ENCODE measurements at places on chromosomes 5 and 9. TPM values are rescaled to one million over a fixed set of nuclear protein-coding genes. Genes with fewer than 3 reads are reported as not detected.

Gene EXOSC3
- 33.9 TPM for total RNA-seq

Gene BTNL9
- 3.6 TPM for total RNA-seq

Gene IFNA2
- total RNA-seq, result not detected

Gene NINJ1
- total RNA-seq, result 23.8 TPM

Gene SLC6A3
- 12.0 TPM for total RNA-seq

Gene ABLIM3
- 40.7 TPM for total RNA-seq

Gene CLPTM1L
- total RNA-seq, result 105 TPM

Gene CRB2
- 8.6 TPM for total RNA-seq

Gene ARL14EPL
- not detected for total RNA-seq

DNA sequence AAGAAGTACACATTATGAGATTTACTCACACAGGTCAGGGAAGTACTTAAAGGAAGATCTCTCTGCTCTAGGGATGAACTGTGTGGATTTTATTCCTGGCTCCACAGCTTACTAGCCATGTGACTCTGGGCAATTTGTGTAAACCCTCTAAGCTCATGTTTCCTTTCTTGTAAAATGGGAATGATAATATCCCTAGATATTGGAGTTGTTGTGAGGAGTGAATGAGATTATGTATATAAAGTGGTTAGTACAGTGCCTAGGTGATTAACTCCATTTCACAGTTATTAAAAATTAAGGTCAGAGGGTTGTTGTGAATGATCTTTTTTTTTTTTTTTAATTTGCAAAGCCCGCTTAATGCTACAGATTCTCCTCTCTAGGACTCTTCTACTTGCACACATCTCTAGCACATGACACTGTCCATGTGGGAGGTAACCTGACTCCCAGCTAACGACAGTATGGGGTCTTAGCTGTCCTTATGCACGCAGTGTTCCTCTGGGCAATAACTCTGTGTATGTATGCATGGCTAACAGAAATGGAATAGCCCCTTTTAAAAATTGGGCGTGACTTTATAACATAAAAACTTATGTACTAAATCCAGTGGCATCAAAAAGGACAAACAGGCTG lies 23.9 kb upstream of the MYOT start:
- no peak overlapping the region for H3K4me3 ChIP-seq
- no peaks in the 10 kb centered on the region for H3K27me3 ChIP-seq
- no peaks in the 10 kb centered on the region for H3K4me1 ChIP-seq
- no peak for DNase-seq
- H3K27ac ChIP-seq, result no peak overlapping the region

GRCh38 chr5:41252036-41252435 lies 38.7 kb upstream of the C6 start:
- H3K36me3 ChIP-seq, result no peaks in the 10 kb centered on the region
- H3K4me1 ChIP-seq, result no peaks in the 10 kb centered on the region
- DNase-seq, result no peak

DNA sequence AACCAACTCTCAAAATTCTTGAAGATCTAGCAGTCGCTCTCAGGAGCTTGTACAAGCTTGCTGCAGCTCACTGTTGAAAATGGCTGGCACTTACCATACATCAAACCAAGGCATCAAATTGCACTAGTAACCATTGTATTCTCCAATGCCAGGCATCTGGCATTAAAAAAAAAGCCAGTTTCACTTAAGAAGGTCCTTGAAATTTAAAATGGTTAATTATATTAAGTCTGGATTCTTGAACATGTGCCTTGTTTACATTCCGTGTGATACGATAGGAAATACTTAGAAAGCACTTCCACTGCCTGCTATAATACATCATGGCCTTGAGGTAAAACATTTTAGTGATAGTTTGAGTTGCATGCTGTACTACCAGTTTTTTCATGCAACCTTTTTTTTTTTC lies 300.7 kb downstream of the KDM4C start:
- no peaks in the 10 kb centered on the region for H3K36me3 ChIP-seq
- H3K4me3 ChIP-seq, result no peak overlapping the region
- no peaks in the 10 kb centered on the region for H3K27me3 ChIP-seq

GRCh38 chr9:129514497-129514867 lies 106.4 kb downstream of the C9orf50 start:
- H3K27ac ChIP-seq, result no peak overlapping the region
- no peaks in the 10 kb centered on the region for H3K27me3 ChIP-seq
- H3K36me3 ChIP-seq, result peaks cover 3% of the 10 kb centered on the region

DNA sequence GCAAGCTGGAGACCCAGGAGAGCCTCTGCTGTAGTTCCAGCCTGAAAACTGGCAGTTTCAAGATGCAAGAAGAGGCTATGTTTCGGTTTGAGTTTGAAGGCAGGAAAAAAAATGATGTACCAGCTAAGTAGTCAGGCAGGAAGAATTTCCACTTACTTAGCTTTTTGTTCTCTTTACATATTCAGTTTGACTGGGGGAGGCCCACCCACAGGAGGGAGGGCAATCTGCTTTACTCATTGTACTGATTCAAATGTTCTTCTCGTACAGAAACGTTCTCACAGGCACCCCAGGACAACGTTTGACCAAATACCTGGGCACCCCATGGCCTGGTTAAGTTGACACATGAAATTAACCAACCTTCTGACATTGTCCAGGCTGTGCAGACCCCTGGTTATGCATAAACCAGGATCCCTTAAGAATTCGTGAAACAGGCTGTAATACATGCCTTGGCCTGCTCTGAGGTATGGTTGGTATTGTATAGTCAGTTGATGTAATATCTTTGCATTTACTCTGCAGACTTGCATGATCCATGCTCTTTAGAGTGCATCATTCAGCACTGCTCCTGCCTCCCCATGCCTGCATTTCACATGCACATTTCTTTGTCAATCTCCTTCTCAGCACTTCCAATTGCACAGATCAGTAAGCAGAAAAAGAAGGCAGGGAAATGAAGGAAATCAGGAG lies 687.1 kb downstream of the TAF11L14 start:
- no peak overlapping the region for H3K27ac ChIP-seq
- no peaks in the 10 kb centered on the region for H3K36me3 ChIP-seq
- no peak for DNase-seq
- no peak overlapping the region for H3K4me3 ChIP-seq
- no peaks in the 10 kb centered on the region for H3K4me1 ChIP-seq
- no peaks in the 10 kb centered on the region for H3K27me3 ChIP-seq

DNA sequence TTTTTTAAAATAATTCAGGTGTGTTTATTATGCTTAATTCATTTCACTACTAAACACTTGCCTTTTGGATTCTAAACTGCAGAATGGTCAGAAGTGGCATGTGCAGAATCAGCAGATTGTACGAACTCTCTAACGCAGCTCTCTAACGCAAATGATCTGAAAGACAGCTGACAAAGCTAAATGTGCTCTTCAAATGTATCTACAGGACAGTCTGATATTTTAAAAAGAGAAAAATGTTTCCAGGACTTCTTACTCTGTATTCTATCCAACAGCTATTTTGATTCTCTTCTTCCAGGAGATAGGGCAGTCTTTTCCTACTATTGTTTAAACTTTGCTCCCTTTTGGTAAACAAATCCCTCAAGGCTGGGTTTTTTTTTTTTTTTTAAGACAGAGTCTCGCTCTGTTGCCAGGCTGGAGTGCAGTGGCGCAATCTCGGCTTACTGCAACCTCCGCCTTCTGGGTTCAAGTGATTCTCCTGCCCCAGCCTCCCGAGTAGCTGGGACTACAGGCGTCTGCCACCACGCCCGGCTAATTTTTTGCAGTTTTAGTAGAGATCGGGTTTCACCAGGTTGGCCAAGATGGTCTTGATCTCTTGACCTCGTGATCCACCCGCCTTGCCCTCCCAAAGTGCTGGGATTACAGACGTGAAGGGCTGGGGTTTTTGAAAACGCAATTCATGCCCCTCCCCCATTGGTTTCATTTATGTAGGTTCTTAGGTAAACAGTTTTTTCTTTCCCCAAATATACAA lies 1.2 kb downstream of the NMRK1 start:
- H3K4me1 ChIP-seq, result peaks cover 20% of the 10 kb centered on the region
- peak overlapping the region; percentile 93 for H3K4me3 ChIP-seq
- peak overlapping the region; percentile 88 for H3K27ac ChIP-seq
- no peak for DNase-seq
- H3K27me3 ChIP-seq, result no peaks in the 10 kb centered on the region

DNA sequence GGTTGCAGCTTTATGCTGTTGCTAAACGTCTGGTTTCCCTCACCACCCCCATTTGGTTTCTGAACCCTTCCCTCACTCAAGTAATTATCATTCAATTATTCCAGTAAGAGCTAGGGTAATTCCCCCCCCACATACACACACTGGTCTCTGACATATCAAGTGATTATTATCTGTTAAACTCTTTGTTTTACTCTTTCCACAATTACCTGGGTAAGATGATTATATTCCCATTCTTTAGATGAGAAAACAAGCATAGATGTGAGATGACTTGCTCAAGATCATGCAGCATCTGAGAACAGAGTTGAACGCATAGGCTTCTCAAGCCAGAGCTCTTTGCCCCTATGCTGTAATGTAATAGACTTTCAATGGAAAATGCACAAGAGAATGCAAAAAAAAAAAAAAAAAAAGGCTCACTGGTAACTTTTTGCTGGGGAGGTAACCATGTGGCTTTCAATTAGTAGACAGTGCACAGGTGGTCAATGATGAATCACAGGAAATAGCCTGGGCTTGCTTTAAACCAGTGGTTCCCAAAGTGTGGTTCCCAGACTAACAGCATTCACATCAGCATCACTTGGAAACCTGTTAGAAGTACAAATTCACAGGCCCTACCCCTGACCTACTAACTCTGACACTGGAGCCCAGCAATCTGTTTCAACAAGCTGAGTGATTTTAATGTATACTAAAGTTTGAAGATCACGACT lies 87.6 kb downstream of the PIK3R1 start:
- no peaks in the 10 kb centered on the region for H3K27me3 ChIP-seq
- no peak overlapping the region for H3K27ac ChIP-seq
- H3K4me3 ChIP-seq, result no peak overlapping the region
- peaks cover 4% of the 10 kb centered on the region for H3K36me3 ChIP-seq

DNA sequence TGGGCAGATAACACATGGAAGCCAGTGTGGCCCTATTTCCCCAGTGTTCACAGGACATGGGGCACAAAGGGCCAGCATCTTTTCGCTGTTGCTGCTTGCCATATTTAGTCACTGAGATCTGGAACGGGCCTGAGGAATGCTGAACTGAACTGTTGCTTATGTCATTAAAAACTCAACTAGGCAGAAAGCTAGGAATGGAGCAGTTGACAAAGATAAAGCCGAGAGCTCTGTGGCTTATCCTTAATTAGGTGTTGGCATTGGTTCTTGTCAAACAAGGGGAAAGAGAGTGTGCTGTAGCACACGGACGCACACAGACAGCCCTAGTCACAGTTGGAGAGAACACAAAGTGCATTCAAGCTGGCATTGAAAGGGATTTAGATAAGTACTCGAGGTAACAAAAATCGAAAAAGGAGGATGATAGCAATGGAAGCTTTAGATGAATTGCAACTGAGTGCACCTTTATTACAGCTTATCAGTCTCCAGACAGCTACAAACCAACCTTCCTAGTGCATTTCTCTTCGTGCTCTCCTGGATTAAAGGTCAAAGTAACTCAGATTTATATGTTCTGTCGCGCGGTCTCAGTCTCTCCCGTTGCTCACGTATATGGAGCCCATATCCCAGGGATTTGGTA lies 450.2 kb upstream of the ZNF608 start:
- H3K4me1 ChIP-seq, result peaks cover 11% of the 10 kb centered on the region
- no peak overlapping the region for H3K4me3 ChIP-seq
- DNase-seq, result no peak
- no peaks in the 10 kb centered on the region for H3K27me3 ChIP-seq

GRCh38 chr5:59732806-59733205 lies 160.7 kb downstream of the PDE4D start:
- H3K36me3 ChIP-seq, result no peaks in the 10 kb centered on the region
- no peak overlapping the region for H3K27ac ChIP-seq
- DNase-seq, result no peak
- no peaks in the 10 kb centered on the region for H3K4me1 ChIP-seq

- H3K36me3 ChIP-seq, result no peaks in the 10 kb centered on the region
- H3K27ac ChIP-seq, result peak within 1 kb of the TSS; percentile 67
- DNase-seq, result peak; percentile 64
- peaks cover 11% of the 10 kb centered on the region for H3K27me3 ChIP-seq
Measured at GRCh38 chr5:148826053-148826738, at the start of gene ADRB2. TSS of gene ADRB2 (plus strand) at chr5:148826611. CDS start at chr5:148826832, 221 bp downstream.

DNA sequence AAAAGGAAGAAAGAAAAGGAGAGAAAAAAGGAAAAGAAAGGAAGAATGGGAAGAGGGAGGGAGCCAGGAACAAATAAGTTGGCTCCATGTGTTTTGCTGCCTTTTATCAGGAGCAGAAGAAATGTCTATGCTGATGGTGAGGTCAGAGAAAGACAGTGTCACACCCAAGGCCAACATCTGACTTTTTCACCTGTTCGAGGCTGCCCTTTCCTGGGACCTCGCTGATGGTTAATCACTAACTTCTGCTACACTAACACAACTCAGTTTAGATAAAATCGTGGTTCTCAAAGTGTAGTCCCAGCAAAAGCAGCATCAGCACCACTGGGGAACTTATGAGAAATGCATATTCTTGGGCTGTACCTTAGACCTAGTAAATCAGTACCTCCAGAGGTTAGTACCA lies 88.2 kb upstream of the FER start:
- H3K4me3 ChIP-seq, result no peak overlapping the region
- no peaks in the 10 kb centered on the region for H3K36me3 ChIP-seq
- no peaks in the 10 kb centered on the region for H3K27me3 ChIP-seq
- no peaks in the 10 kb centered on the region for H3K4me1 ChIP-seq

DNA sequence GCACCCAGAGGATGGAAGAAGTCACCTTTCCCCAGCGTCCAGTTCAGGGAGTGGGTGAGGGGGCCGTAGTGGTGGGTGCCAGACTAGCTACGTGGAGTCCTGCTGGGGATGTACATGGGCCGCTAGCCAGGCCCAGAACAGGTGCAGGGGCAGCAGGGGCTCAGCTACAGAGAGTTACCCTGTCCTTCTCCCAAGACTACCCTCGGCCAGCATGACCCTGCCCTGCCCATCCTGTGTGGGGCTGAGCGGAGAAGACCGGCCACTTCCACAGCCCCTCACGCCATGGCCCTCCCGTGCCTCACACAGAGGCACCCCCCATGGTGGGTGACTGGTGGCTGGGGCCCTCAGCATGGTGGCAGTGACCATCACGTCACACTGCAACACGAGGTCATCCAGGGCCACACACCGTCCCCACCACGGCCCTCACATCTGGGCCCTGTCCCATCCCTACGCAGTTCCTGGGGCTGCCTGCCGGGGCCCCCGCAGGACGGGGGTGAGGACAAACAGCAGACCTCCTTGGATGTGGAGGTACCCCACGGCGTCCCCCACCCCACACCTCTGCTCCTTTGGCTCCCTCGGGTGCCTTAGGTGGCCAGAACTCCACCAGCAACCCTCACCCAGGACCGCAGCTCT lies 977 bp upstream of the DPP7 start:
- peaks cover 34% of the 10 kb centered on the region for H3K36me3 ChIP-seq
- H3K27ac ChIP-seq, result no peak overlapping the region
- no peak for DNase-seq
- no peak overlapping the region for H3K4me3 ChIP-seq
- peaks cover 22% of the 10 kb centered on the region for H3K4me1 ChIP-seq
- H3K27me3 ChIP-seq, result peaks cover 12% of the 10 kb centered on the region

- H3K4me3 ChIP-seq, result no peak overlapping the region
- peak overlapping the region; percentile 47 for H3K27ac ChIP-seq
- no peaks in the 10 kb centered on the region for H3K27me3 ChIP-seq
- peaks cover 24% of the 10 kb centered on the region for H3K36me3 ChIP-seq
- no peak for DNase-seq
Measured at GRCh38 chr5:172110921-172111851, 76.8 kb downstream of the STK10 start.

Data from spinal cord (tissue), 10 donors.